ENCODE measurements at places on chromosomes 4 and X. TPM values are rescaled to one million over a fixed set of nuclear protein-coding genes. Genes with fewer than 3 reads are reported as not detected.
A peak's percentile ranks its signal among the peaks of the same experiment; 100 is the strongest.

DNA sequence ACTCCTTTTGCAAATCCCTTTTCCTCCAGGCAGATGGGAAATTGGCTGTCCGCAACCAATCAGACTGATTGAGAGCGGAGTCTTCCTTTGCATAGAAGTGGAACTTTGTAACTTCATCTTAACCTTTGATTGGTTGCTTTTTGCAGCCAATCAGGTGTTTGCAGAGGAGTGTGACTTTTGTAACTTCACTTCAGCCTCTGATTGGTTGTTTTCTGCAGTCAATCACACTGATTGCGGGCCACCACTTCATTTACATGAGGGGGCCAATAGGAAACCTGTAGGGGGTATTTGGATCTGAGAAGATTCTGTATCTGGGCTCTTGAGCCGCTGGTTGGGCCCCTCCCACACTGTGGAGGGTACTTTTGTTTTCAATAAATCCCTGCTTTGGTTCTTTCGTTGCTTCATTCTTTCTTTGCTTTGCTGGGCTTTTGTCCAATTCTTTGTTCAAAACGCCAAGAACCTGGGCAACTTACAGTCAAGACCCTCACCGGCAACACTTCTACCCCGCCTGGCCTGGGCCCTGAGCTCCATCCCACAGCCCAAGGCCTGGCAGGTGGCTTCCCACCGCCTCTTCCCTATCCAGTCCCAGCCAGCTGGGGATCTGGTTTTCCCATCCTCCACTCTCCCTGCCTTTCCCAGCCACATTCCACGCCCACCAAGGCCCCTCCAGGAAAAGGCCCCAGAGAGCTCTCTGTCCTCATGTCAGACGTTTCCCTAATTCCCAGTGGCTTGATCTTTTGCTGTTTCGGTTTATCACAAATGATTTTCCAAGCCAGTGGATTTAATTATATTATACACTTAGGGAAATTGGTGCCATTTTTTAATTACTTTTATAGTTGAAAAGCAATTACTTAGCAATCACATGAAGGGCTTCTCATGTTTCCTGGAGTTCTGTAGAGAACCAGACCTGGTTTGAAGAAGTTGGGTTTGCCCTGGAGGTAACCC, 110.2 kb upstream of the STX18 start:
- H3K4me3 ChIP-seq, result no peak overlapping the region
- H3K27me3 ChIP-seq, result no peaks in the 10 kb centered on the region
- H3K4me1 ChIP-seq, result peaks cover 11% of the 10 kb centered on the region
- peaks cover 4% of the 10 kb centered on the region for H3K36me3 ChIP-seq
- H3K27ac ChIP-seq, result peak overlapping the region; percentile 70
- DNase-seq, result peak; percentile 43

DNA sequence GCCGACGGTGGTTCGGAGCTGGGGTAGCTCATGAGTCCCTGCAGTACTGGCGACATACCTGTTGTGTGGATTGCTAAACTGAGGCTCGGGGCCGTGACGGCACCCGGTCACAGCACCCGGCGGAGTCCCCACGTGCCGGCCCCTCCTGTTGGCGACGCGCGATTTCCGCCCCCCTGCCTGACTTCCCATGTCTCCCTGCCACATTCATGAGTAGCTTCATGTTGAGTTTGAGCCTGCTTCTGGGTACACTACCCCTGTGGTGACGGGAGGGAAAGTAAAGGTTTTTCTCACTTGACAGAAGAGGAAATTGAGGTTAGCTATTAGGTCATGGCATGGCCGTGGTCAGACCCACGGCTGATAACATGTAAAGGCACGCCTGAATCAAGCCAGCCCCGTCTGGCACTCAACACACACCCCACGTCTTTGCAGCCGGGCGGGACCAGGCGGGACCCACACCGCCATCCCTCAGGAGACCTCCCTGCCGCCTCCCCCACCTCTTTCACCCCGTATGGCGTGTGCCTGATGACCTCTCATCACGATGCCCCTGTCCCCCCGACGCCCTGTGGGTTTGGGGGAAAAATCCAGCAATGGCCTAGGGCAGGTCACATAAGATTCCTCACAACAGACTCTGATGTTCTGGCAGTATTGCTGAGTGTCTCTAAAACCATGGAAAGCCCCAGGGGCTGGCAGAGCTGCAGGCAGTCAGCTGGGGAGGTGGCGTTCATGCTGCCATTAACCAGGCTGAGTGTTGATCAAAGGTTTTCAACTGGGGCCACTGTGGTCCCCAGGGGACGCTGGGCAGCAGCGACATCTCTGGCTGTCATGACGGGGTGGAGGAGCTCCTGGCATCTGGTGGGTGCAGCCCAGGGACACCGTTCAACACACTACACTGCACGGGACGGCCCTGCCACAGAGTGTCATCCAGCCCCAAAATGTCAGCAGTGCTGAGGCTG, 29.2 kb downstream of the P2RY8 start:
- peaks cover 3% of the 10 kb centered on the region for H3K27me3 ChIP-seq
- H3K4me1 ChIP-seq, result no peaks in the 10 kb centered on the region
- no peak overlapping the region for H3K4me3 ChIP-seq
- H3K27ac ChIP-seq, result no peak overlapping the region

DNA sequence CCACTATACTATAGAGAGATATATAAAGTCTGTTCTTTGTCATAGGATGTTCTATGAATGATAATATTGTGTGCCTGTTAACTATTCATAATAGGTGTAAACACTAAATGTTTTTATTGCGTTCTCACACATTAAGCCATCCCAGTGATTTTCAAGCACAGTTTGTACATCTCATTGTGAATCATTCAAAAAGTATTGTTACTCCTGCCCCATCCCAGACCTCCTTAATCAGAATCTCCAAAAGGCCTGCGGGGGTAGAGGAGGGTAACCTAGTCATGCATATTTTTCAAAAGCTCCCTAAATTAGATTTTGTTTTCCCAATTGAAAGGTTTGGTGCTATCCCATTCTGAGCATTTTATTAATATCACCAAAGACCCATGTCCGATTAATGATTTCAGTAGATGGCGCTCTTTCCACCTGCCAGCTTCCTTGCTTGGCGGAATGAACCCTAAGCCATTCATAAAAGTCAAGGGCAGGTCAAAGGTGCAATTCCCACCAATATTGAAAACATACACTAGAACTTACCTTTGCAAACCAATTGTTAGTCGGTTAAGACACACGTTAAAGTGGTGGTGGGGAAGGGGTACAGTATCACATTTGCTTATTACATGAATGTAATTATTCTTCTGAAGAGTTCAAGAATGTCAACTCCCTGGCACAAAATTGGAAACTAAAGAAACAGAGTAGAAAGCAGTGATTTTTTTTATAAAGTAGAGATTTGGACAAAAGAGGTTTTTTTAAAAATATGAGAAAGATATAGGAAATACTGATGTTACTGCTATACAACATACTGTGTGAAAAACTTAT, 5.8 kb upstream of the TET2 start:
- peaks cover 73% of the 10 kb centered on the region for H3K27me3 ChIP-seq
- no peak for DNase-seq
- peaks cover 12% of the 10 kb centered on the region for H3K4me1 ChIP-seq
- no peak overlapping the region for H3K4me3 ChIP-seq
- H3K27ac ChIP-seq, result no peak overlapping the region
- H3K36me3 ChIP-seq, result no peaks in the 10 kb centered on the region

GRCh38 chr4:38162240-38162784, 202.1 kb downstream of the PTTG2 start:
- no peak for DNase-seq
- no peaks in the 10 kb centered on the region for H3K27me3 ChIP-seq
- H3K27ac ChIP-seq, result no peak overlapping the region
- peaks cover 9% of the 10 kb centered on the region for H3K36me3 ChIP-seq

GRCh38 chrX:24985120-24985519, 30.6 kb downstream of the ARX start:
- no peak for DNase-seq
- H3K27me3 ChIP-seq, result no peaks in the 10 kb centered on the region
- H3K4me1 ChIP-seq, result peaks cover 9% of the 10 kb centered on the region

- DNase-seq, result no peak
- no peaks in the 10 kb centered on the region for H3K27me3 ChIP-seq
- peaks cover 21% of the 10 kb centered on the region for H3K4me1 ChIP-seq
These were observed 143.7 kb downstream of the RPA4 start for GRCh38 chrX:97027384-97027922.

DNA sequence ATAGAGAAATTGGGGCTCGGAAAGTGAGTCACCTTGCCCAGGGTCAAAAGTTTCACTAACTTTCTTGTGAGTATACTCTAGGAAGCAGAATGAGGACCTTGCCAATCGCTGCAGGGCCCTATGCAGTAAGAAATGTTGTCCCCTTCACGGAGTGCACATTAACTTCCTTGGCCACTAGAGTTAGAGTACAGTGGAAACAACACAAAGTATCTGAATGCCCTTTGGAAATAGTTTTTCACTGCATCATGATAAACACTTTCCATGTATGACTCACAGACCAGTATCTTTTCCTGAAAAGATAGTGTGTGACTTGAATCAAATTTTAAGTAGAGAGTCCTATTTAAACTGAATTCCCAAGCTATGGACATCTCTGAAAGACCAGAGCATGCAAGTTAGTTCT, 45.5 kb upstream of the STK26 start:
- no peak overlapping the region for H3K27ac ChIP-seq
- H3K27me3 ChIP-seq, result no peaks in the 10 kb centered on the region
- H3K4me3 ChIP-seq, result no peak overlapping the region
- peaks cover 22% of the 10 kb centered on the region for H3K4me1 ChIP-seq

DNA sequence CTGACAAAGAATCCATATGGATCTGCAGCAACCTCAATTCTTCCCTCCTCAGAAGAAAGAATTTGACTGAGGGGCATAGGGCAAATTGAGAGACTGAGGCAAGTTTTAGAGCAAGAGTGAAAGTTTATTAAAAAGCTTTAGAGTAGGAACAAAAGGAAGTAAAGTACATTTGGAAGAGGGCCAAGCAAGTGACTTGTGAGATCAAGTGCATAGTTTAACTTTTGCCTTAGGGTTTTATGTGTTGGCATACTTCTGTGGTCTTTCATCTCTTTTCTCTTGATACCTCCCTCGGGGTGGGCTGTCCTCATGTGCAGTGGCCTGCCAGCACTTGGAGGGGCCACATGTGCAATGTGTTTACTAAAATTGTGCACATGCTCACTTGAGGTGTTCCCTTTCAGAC, 98.0 kb upstream of the MAGEB16 start:
- H3K36me3 ChIP-seq, result no peaks in the 10 kb centered on the region
- H3K27me3 ChIP-seq, result peaks cover 23% of the 10 kb centered on the region
- peaks cover 30% of the 10 kb centered on the region for H3K4me1 ChIP-seq
- no peak overlapping the region for H3K27ac ChIP-seq

- DNase-seq, result no peak
- no peaks in the 10 kb centered on the region for H3K27me3 ChIP-seq
- H3K4me3 ChIP-seq, result no peak overlapping the region
- no peak overlapping the region for H3K27ac ChIP-seq
- H3K4me1 ChIP-seq, result no peaks in the 10 kb centered on the region
These were observed 76.5 kb upstream of the BOD1L1 start for GRCh38 chr4:13704035-13704434.

GRCh38 chr4:54745031-54745770, 87.4 kb downstream of the KIT start:
- no peak for DNase-seq
- no peaks in the 10 kb centered on the region for H3K27me3 ChIP-seq
- H3K36me3 ChIP-seq, result peaks cover 43% of the 10 kb centered on the region
- H3K27ac ChIP-seq, result no peak overlapping the region

Gene IL2
- total RNA-seq, result 0.64 TPM

Gene DUSP9
- 2.5 TPM for total RNA-seq

Gene OCRL
- 18.2 TPM for total RNA-seq

Gene NLGN4X
- 66.9 TPM for total RNA-seq

Gene NPY2R
- total RNA-seq, result 0.34 TPM

Gene PPARGC1A
- total RNA-seq, result 1.9 TPM

Measured in WTC11 (cell line).